ENCODE measurements at places on chromosomes 2 and 18.
A peak's percentile ranks its signal among the peaks of the same experiment; 100 is the strongest.

DNA sequence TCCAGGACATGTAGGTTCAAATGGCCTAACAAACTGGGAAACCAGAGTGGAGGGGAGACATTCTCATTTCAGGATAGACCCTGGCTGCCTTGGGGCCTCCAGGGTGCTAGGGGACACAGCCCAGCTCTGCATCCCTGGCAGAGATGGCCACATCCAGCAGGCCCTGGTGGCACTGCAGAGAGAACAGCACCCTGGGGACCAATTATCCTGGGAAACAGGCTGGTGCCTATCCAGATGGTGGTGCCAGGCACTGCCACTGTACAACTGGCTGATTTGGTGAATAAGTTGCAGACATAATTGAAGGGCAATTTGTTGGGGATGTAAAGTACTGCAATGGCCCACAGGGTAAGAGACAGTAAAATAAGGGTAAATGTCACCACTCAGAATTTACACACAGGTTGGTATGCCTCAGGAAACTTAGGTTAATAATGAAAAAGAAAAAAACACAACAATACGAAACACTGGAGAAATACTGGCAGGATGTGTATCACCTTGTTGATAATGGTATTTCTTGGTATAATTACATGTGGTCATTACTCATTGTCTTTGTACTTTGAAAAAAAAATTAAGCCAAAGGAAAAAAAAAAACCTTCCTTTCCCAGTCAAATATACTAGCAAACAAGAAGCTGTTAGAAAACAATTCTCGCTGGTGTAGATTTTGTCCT is 12.8 kb upstream of the SFTPB start:
- no peak for DNase-seq

DNA sequence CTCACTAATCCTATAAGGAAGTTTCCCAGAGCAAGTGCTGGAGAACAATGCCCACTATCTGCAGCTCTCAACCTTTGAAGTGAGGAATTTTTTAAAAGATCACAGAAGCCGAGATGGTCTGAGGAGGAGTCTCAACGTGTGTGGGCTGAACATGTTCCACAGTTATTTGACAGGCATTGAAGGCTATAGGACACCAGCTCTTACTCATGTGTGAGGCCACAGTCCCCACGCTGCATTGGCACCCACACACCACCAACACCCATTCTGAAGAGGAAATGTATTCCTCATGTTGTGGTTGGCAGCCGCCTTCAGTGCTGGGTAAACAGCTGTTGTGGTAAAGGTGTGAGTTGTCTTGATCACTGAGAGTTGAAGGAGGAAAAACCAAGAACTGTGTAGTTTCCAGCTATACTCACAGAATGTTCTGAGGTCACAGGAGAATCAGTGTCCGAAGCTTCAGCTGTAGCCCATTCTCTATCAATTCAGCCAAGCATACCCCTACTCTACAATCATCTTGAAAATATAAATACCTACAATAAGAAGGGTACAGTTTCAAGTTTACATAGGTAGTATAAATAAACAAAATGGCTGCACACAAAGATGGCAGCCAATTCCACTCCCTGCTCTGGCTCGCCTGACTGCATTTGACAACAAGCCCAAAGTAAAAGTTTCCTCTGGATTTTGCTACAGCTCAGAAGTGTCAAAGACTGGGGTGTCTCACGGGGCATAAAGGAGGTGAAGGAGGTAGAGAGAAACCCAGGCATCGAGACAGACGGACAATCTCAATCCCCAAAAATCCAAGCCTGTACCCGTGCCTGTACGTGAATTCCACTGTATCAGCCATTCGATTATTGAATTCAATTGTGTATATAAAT is 12.1 kb downstream of the CD226 start:
- no peak for DNase-seq

GRCh38 chr2:3864943-3865865 is 161.8 kb downstream of the DCDC2C start:
- DNase-seq = no peak

DNA sequence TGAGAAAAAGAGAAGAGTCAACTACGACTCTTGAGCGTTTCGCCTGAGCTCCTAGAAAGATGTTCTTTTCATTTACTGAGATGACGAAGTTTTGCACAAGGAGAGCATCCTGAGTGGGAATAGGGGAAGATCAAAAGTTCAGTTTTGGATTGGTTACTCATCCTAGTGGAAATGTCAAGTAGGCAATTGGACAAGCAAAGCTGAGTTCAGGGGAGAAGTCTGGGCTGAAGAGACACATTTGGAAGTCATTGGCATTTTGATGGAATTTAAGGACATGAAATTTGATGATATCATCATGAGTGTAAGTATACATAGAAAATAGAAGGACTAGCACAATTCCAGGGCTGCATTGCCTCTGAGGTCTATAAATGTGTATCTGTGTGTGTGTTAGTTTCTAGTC is 416.6 kb downstream of the RAD51AP2 start:
- DNase-seq = no peak

DNA sequence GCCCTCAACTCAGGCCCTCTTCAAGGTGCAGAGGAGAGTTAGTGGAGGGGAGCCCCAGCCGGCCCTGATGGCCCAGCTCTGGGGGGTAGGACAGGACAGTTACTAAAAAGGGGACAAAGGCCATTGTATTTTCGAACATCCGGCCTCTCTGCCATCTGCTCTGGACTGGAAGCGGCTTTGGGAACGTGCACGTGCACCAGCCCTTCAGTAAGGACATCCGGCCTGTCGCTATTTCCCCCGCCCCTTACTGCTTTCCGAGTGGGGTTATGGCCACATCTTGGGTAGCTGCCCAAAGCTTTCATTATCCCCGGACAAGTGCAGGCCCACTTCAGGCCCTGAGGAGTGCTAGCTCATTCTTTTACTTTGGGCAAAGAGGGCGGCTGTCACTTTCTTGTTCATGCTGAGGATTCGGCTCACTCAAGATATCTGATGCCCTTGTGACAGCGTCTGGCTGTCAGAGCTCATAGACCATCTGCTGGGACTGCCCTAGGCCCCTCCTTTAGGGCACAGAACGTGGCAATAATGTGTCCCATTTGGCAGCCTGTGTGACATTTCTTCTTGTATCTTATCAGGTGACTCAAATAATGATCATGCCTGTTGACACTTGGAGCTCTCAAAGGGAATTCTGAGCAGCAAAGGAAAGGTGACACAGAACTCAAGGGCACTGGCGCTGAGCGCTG is 17.5 kb downstream of the SLC4A3 start:
- DNase-seq = no peak

DNA sequence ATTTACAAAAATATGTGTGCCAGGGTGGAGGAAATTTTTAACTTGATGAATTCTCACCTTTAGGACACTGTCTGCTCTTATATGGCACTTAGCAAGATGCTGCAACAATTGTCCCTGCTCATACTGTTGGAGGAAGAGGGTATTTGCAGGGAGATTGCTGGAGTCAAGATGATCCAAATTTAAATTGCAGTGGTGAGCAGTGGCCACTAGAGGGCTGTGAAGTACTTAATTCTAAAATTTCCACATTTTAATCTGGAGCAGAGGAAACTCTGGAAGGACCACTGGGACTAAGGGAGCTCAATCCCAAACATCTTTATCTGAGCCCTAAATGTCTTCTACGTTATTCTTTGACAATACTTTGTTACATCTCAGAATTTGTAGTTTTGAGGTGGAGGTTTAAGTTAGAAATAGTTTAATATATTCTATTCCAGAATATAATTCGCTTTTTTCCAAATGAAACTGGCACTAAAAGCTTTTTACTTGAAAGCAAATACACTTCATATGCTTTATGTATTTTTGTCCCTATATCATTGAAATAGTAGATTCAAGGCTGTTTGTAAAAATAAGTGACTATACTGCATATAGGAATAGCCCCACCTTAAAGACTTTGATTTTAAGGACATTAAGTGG is 33.0 kb upstream of the PTH2R start:
- DNase-seq = peak; percentile 51

- no peak for DNase-seq
Measured at GRCh38 chr2:233489666-233490065, 76.9 kb downstream of the USP40 start.

DNA sequence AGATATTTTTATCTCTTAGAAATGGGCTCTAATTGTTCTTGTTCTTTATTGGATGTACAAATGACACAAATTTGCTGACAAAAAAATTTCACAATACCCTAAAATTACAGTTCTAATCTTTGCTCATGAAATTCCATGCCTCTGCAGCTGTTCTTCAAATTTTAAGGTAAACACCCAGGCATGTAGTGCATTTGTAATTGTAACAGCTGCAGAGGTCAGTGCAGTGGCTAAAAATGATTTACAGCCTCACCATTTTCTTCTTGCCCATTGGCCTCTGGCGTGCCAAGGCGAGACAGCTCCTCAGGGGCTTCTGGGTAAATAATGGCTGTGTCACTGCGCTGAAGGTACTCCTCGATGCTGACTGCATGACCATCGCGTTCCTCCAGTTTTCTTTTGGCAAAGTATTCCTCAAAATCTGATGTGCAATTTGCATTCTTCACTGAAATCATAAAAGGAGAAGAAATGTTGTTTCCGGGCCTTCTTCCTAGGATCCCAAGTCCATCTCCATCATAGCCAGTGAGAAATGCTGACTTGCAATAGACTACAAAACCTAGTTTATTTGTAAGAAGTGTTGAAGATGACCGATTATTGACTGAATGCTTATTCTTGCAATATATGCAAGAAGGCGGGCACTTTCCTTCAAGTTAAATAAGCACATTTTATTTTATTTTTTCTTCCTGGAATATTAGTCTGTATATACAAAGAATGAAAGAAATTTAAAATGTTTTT is 115.2 kb downstream of the ZEB2 start:
- no peak for DNase-seq

DNA sequence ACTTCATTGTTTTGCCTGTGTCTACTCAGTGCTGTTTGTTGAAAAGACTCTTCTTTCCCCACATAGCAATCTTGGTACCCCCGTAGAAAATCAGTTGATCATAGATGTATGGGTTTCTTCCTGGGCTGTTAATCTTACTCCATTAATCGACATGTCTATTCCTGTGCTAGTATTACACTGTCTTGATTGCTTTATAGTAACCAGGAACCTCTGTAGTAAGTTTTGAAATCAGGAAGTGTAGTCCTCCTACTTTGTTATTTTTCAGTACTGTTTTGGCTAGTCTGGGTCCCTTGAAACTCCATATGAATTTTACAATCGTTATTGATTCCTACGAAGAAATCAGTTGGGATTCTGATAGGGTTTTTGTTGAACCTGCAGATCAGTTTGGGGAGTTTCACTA is 78.8 kb upstream of the FAM136A start:
- DNase-seq = no peak

DNA sequence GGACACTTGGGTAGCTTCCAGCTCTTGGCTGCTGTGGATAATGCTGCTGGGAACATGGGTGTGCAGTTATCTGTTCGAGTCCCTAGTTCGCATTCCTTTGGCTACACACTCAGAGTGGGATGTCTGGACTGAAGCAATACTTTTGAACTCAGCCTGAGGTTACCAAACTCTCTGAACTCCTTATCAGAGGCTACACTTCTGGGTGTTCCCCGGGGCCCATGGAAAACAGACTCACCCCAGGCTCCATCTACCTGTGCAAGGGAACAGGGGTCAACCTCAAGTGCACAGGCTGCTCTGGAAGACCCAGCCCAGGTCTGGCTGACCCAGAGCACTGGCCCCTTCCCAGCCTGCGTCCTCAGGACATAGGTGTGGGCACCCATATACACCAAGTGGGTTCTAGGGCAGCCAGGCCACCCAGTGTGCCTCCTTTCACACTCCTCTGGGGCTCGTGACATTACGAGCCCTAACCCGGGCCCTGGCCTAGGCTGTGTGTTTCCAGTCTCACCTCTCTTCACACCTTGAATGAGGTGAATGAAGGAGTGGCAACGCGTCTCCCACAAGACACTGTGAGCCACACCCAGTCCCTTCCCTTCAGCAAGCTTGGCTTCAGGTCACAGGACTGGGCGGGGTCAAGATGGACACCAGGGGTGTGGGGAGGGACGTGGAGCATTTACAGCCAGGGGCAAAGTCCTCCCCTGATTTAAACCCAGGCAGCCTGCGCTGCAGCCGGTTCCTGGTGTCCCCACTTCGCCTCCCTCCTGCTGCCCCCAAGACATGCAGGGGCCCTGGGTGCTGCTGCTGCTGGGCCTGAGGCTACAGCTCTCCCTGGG is at the start of gene ALPI:
TSS of gene ALPI (plus strand) at position 728 of the 830 bp plus-strand sequence. CDS start at position 775, 47 bp downstream.
- DNase-seq = no peak

GRCh38 chr2:114709936-114710850 is 267.8 kb downstream of the DPP10 start:
- DNase-seq = no peak

- no peak for DNase-seq
Measured at GRCh38 chr18:8163286-8163959, 445.8 kb upstream of the RAB12 start.

GRCh38 chr2:236130349-236130998 is 37.7 kb downstream of the GBX2 start:
- no peak for DNase-seq

GRCh38 chr2:120511947-120512710 is 166.2 kb downstream of the INHBB start:
- DNase-seq = no peak

GRCh38 chr2:60555066-60555782 is 1.8 kb upstream of the BCL11A start:
- peak; percentile 87 for DNase-seq

- DNase-seq = no peak
Measured at GRCh38 chr2:233423552-233423860, 69.2 kb downstream of the DGKD start.

DNA sequence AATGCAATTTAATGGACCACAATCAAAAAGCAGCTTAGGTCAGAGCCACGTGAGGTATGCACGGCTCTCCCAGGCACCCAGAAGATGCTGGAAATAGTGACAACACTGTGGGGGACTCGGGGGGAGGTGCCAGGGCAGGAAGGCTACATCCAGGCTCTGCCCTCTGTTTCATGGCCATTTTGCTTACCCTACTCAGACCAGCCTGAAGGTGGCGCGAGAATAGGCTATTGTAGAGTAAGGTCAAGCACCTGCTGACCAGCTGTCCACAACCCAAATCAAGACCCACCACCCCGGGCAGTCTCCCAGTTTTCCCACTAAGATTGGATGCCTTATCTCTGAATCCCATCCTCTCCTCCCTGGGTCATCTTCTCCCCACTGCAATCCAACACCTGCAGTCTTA is 115.7 kb downstream of the VIT start:
- DNase-seq = no peak

GRCh38 chr2:174964404-174964803 is 40.8 kb downstream of the CHN1 start:
- DNase-seq = no peak

GRCh38 chr2:96157649-96158553 is 12.7 kb upstream of the DUSP2 start:
- DNase-seq = peak; percentile 60

- DNase-seq = no peak
Measured at GRCh38 chr18:44771956-44772917, 91.5 kb downstream of the SETBP1 start.

DNA sequence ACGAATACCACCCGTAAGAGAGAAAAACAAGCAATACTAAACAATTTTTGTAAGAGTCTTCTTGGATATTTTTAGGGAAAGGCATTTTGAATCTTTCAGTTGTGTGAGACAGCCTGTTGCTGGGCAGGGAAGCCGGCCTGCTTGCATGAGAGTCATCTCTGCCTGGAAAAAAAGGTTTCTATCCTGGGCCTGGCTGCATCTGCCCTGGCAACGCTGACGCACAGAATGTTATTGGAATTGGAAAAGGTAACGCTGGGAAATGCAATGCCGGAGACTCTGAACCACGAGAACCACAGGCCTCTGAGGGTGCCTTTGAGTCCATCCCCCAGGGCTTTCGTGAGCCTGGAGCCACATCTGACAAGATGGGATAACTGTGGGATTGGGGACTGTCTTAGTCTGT is 17.9 kb upstream of the NPAS2 start:
- DNase-seq = no peak

- no peak for DNase-seq
Measured at GRCh38 chr2:43251171-43251731, 24.8 kb upstream of the ZFP36L2 start.

GRCh38 chr2:239394346-239394945 is 6.4 kb downstream of the HDAC4 start:
- DNase-seq = no peak
